Renal cortical epithelial cell (primary cell): ENCODE measurements at places on chromosomes 12 and 14.
A peak's percentile ranks its signal among the peaks of the same experiment; 100 is the strongest.

DNA sequence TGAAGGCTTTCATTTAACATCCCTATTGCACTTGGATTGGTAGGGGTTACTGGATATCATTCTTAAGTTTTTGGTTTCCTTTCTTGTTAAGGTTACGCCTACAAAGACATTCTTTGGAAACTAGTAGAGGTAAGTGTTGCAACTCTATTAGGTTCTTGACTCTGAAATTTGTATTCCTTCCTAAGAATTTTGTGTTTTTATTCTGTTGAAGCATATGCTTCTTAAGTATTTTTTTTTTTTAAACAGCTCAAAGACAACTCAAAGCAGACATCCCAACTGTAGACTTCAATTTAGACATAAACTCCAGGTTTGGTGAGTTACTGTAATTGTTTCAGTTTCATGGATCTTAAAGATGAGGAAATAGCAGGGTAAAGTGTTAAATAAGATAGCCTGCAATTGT, 1.1 kb upstream of the RBMS2 start:
- peak; percentile 25 for DNase-seq

DNA sequence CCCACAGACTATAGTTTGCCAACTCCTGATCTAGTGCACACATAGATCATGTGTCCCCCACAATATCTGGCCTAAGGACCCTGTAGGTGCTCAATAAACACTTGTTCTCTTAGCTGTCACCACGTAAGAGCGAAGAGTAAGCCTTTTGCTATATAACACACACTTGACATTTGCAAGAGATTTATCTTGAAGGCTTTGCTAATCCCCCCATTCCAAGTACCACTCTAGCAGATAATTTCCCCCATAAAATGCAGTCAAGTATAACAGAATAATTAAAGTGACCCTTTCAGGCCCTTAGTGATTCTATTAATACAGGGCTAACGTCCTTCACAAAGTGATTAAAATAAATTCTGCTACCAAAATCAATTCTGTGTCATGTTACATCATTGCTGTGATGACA, 87.5 kb downstream of the PLXNC1 start:
- no peak for DNase-seq

DNA sequence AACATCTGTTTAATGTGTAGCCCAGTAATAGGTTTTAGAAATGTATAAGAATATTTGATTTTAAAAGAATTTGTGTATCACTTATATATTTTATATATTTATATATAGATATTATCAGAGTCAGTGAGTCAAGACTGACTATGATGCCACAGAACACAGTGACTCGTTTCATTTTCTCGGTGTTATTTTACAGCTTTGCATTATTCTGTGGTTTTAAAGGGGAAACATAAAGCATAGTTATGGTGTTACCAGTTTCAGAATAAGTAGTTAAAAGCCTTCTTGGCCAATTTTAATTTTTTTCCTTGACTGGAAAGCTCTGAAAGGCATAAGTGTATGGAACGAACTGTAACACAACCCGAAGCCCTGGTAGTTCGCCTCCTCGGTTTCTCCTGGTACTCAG, 91.0 kb downstream of the GRIP1 start:
- no peak for DNase-seq

- no peak for DNase-seq
Measured at GRCh38 chr12:92509156-92509738, 193.5 kb upstream of the PLEKHG7 start.

DNA sequence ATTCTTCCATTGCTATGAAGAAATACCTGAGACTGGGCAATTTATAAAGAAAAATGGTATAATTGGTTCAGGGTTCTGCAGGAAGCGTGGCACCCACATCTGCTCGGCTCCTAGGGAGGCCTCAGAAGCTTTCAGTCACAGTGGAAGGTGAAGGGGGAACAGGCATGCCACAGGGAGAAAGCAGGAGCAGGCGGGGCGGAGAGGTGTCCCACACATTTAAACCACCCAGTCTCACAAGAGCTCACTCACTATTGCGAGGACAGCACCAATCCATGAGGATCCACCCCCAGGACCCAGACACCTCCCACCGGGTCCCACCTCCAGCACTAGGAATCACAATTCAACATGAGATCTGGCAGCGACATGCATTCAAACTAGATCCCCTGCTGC, 56.0 kb upstream of the C14orf180 start:
- no peak for DNase-seq

DNA sequence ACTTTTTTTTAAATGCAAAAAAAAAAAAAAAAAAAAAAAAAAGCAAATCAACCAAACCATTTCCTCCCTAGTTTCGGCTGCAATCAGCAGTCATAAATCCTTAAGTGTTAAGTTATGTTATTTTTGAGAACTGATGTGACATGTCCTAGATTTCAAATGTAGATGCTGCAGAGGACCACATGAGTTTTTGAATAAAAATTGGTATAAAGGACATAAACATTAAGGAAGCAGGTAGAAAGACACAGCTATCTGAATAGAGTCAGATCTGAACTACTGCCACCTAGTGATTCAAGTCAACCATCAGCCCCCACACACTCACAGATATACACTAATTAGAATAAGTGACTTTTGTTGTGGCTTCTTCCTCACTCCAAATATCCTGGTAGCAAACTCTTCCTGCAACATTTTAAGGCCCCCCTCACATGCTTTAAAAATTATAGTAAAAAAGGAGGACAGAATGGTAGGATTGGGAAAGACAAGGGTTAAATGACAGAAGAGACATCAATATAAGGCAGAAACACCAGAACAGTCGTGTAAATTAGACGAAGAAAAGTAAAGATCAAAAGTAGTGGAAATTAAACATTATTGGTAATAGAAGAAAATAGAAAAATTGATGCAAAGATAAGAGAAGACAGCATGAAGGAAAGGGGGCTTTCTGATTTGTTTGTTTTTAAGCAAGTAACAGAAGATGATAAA, 394.5 kb upstream of the ATP2B1 start:
- DNase-seq, result peak; percentile 61

DNA sequence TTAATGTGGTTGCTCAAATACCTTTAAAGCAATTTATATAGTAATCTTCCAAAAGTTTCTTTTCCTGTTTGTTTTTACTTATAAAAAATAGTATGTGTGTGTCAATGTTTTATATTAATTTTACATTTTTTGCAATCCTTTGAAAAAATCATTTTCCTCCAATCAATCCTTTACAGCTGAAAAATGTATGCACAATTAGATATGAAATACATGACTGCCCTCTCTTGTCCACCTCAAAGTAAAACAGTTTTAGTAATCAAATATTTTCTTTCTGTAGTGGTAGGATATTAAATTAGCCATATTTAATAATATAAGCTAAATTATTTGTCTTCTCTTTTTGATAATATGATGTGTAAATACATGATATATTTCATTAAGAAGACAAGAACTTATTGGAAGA, 269.9 kb downstream of the ADAMTS20 start:
- DNase-seq, result peak; percentile 54

DNA sequence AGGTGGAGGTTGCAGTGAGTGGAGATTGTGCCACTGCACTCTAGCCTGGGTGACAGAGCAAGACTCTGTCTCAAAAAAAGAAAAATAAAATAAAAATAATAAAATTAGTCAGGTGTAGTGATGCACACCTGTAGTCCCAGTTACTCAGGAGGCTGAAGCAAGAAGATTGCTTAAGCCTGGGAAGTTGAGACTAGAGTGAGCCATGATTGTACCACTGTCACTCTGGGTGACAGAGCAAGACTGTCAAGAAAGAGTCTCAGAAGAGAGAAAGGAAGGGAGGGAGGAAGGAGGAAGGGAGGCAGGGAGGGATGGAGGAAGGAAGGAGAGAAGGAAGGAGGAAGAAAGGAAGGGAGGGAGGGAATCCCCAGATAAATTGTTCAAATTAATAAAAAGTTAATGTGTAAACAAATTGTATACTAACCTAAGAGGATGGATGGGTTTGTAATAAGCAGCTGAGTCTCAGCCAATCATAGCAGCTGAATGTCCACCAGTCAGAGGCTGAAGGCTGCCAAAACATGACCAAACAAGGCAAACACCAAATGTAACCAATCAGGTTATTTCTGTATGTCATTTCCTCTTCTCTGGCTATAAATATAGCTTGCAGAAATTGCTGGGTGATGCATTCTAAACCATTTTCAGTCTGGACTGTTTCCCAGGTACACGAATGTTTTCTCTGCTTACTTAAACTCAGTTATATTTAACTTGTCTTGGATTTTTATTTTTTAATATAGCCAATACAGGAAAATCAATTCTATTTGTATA, 6.1 kb upstream of the CDCA4 start:
- DNase-seq, result peak; percentile 79

- no peak for DNase-seq
Measured at GRCh38 chr12:51820526-51821439, 27.7 kb downstream of the FIGNL2 start.

- DNase-seq, result no peak
Measured at GRCh38 chr12:53499266-53500141, at the start of gene MAP3K12. TSS of gene MAP3K12 (minus strand) at chr12:53499458. CDS start at chr12:53487391, 12,067 bp downstream.

GRCh38 chr14:53306911-53307310, 153.8 kb upstream of the DDHD1 start:
- peak; percentile 56 for DNase-seq

- no peak for DNase-seq
Measured at GRCh38 chr14:79295385-79295784, 915.9 kb downstream of the DIO2 start.

DNA sequence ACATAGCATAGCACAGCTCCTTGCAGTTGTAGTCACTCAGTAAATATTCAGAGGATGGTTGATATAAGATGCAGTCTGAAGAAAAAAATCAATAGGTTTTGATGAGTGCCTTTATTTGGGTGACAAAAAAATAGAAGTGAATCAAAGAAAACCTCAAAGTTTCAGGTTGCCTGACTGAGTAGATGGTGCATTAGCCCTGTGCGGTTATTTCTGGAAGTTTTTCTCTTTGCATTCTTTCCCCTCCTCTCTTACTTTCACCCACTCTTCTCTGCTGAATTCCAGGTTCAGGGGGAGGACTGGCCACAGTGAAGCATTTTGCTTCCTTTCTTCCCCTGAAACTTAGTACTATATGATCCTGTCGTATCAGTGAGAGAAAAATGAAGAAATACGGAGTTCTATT, 28.6 kb downstream of the TRHDE start:
- no peak for DNase-seq

DNA sequence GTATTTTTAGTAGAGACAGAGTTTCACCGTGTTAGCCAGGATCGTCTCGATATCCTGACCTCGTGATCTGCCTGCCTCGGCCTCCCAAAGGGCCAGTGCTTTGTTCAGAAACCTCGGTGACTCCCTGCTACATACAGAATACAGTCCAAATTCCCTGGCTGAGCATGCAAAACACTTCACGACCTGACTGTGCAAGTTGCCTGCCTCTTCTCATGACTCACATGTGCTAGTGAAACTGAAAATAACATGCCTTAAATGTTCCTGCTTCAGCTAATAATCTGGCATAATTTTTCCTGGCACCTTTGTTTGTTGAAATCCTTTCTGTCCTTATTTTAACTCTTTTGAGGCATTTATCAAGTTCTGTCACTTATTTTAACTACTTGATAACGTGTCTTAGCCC, 8.2 kb downstream of the DMAC2L start:
- DNase-seq, result peak; percentile 67

DNA sequence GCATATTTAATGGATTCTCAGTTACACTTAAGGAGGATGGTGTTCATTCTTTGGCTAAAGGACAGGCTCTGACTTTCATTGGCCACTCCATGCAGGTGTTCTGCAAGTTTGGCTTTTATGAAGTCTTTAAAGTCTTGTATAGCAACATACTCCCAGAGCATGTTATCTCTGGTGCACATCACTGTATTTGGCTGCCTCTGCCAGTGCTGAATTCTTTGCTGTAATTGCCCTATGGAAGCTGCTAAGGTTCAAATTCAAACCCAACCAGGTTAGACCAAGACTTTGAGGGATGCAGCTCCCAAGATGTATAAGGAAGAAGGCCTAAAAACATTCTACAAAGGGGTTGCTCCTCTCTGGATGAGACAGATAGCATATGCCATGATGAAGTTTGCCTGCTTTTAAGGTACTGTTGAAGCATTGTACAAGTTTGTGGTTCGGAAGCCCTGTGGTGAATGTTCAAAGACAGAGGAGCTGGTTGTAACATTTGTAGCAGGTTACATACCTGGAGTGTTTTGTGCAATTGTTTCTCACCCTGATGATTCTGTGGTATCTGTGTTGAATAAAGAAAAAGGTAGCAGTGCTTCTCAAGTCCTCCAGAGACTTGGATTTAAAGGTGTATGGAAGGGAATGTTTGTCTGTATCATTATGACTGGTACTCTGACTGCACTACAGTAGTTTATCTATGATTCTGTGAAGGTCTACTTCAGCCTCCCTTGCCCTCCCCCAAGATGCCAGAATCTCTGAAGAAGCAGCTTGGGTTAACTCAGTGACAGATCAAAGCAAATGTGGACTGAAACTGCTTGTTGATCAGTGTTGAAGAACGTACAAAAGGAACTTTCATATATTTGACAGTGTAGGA, 19.4 kb downstream of the TMEM116 start:
- no peak for DNase-seq

- no peak for DNase-seq
Measured at GRCh38 chr12:84825149-84825548, 87.5 kb downstream of the SLC6A15 start.

GRCh38 chr12:7130701-7131501, 730 bp downstream of the CLSTN3 start:
- peak; percentile 33 for DNase-seq

DNA sequence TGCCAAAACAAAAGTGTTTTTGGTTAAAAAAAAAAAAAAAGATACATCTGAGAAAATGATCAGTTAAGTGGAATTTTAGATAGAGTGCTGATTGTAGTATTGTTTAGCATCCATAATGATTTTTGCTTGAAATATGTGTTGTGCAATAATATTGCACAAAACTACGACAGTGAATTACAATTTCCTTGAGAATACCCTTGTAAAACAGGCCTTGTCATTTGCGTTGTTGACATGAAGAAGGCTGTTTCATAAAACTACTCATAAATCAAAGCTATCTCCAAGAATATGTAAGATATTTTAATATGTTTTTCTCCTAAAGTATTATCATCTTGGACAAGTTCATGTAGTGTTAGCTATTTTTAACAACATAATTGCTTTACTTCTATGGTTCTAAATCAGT, 1077.0 kb downstream of the LRFN5 start:
- DNase-seq, result no peak

DNA sequence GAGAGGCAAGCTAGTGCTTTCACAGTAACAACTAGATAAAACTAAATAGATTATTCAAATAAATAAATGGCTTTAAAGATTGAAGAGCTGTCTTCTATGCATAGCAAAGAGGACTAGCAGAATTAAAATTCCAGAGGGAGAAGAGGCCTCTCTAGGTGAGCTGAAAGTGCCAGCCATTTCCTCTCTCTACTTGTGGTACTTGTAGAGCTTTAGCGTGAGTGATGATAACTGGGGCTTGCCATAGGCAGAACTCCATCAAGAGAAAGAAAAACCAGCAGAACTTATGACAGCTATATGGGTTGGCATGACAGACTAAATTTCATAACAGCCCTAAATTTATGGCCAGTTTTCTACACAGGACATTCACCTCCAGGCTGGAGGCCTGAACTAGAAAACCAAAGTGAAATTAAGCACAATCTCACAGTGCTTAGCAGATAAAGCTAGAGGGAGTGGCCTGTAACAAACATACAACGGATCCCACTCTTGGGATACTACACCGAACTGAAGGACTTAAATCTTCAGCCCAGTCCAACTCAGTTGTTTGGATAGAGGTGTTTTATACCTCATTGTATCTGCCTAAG, 11.0 kb downstream of the SPTLC2 start:
- DNase-seq, result no peak

- DNase-seq, result peak; percentile 21
Measured at GRCh38 chr12:7645395-7646177, 20.1 kb downstream of the APOBEC1 start.
